ENCODE measurements at places on chromosomes 6 and 20.

GRCh38 chr20:38986663-38987062 is 24.5 kb downstream of the DHX35 start:
- no peak for DNase-seq

DNA sequence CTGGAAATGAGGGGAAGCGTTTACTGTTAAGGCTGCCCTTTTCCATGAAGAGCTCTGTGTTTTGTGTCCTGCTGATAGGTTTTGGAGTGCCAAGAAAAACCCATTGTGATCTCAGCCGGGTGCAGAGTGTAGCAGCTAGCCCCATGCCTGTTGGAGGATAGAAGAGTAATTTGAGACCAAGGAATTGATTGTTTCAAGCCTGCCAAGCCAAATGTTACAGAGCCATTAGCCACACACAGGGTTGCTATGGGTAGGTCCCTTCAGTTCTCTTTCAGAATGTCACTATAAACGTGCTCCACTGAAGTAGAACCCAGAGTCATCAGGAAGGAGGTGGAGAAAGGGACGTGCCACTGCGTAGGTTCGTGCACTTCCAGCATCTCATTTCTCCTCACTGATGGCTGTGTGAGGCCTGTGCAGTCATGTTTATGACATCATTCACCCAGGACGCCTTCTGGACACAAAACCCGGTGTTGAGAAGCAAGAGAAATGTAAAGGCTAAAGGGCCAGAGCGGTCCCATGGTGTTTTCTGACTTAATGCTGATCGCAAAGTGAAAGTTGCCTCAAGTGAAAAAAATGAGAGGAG is 6.6 kb downstream of the GMPR start:
- DNase-seq: peak; percentile 45

DNA sequence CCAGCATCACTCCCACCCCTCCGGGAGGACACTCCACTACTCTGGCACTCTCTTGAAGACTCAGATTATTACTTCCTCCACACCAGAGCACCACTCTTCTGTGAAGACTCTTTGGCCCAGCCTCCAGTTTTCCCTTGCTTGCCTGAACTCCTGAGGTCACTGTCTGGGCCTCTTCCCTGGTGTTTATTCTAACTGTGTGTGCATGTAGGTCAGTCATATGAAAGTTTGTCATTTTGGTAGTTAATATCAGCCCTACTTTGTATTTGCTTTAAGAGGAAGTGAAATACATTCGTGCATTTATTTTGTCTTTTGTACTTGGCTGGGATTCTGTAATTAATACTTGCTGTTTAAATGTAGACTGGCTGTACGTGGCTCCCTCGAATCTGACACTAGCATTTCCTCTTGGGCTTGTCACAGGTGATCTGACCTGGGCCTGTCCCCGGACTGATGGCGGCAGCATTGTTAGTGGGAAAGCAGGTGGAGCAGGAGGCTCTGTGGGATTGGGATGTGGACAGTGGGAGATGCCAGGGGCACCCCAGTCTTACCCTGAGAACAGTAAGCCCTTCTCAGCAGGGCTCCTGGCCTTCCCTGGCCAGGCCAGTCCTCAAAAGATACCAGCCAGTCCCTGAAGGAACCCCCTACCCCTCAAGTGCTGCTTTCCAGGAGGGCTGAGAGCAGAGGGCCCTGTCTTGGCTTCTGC is 350.5 kb downstream of the CDC5L start:
- no peak for DNase-seq

DNA sequence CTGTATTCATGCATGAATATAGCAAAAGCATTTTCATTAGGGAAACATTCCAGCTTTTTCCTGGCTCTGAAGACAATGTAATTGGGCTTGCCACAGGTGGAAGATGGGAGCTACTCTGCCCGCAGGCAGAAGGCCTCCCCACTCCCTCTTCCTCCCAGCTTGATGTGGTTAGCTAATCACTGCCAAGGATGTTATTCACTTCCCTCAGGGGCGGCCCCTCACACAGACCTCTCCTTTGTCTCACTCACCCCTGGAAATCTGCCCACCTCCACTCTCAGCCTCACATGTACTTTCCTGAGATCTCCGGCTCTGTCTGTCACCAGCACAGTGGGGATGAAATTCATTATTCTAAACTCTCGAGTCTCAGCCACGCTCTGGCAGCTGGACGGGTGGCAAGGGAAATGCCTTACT is 100.7 kb downstream of the ANKRD60 start:
- DNase-seq: no peak

DNA sequence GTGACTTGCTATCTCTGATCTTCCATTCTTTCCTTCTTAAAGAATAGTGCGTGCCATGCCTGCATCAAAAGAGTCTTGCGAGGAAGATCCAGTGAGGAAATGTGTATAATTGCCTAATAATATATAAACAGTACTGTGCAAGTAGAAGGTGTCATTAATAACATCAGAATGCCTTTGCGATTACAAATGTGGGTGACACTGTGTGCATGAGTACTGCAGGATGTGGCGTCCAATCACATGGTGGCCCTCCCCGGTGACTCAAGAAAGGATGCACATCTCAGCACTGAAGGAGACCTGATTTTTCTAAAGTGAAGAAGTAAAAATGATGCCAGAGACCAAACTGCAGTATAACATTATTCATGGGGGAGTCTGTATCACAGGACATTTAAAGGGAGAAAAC is 107.5 kb upstream of the EDN1 start:
- DNase-seq: no peak
